ENCODE measurements at places on chromosomes 16 and 17.

DNA sequence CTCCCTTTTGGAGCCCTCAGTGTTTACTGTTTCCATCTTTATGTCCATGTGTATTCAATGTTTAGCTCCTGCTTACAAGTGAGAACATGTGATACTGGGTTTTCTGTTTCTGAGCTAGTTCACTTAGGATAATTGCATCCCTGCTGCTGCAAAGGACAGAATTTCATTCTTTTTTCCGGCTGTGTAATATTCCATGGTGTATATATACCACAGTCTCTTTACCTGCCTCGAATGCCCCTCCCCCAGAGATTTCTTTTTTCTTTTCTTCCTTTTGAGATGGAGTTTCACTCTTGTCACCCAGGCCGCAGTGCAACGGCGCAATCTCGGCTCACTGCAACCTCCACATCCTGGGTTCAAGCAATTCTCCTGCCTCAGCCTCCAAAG, 60.9 kb downstream of the RMI2 start:
- DNase-seq: no peak

DNA sequence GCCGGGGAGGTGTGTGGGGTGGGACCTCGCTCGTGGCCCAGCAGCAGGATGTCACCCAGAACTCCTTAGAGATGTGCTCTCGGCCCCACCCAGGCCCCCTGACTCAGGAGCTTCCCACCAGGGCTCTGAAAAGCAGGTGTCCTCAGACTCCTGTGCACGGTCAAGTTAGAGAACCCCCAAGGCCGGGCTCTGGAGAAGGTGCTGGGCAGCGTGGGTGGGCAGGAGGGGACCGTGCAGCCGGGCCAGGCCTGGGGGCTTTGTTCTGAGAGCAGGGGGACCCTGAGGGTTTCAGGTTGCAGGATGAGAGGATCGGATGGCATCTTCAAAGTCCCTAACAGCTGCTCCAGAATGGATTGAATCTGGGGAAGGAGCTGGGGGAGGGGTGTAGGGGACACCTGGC, 164.4 kb upstream of the CIBAR2 start:
- DNase-seq: no peak

- peak; percentile 16 for DNase-seq
Observed at GRCh38 chr17:39461926-39462569, 762 bp downstream of the CDK12 start.

GRCh38 chr16:42691-43090, 10.7 kb downstream of the POLR3K start:
- no peak for DNase-seq

- no peak for DNase-seq
Observed at GRCh38 chr16:68992521-68992920, 112.9 kb upstream of the HAS3 start.

GRCh38 chr16:4085405-4085970, 30.8 kb downstream of the ADCY9 start:
- no peak for DNase-seq

- no peak for DNase-seq
Observed at GRCh38 chr16:69244336-69244735, 57.4 kb downstream of the SNTB2 start.

- DNase-seq: no peak
Observed at GRCh38 chr16:21120976-21121520, 29.6 kb downstream of the DNAH3 start.

GRCh38 chr16:28935346-28935745, 3.6 kb downstream of the CD19 start:
- no peak for DNase-seq

GRCh38 chr16:30949650-30950515, 1.0 kb downstream of the ORAI3 start:
- DNase-seq: peak; percentile 49

DNA sequence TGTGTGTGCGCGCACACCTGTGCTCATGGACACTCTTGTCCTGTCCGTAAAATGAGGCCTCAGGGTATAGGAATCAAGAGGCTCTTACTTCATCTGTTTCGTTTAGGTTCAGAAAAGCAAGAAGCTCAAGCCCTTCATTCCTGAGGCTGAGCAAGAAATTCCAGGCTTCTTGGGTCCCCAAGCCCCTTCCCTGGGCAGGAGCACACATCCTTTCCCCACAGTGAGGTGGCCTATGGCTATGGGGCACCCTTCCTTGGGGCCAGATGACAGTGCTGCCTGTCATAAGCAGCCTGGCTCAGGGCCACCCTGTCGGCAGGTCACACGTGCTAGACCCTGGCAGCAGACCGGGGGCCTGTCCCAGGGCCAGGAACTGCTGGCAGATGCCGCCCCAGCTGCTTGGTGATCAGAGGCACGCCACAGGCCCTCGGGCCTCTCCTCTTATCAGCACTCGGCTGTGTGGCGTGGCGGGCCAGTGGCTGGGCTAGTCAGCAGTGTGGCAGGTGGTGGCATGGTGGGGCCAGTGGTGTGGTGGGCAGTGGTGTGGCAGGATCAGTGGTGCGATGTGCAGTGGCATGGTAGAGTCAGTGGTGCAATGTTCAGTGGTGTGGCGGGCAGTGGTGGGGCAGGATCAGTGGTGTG, 50.2 kb downstream of the NKD1 start:
- no peak for DNase-seq

- DNase-seq: no peak
Observed at GRCh38 chr16:9184354-9184690, 92.9 kb downstream of the HAPSTR1 start.

GRCh38 chr17:1156864-1157263, 22.9 kb downstream of the ABR start:
- DNase-seq: no peak

DNA sequence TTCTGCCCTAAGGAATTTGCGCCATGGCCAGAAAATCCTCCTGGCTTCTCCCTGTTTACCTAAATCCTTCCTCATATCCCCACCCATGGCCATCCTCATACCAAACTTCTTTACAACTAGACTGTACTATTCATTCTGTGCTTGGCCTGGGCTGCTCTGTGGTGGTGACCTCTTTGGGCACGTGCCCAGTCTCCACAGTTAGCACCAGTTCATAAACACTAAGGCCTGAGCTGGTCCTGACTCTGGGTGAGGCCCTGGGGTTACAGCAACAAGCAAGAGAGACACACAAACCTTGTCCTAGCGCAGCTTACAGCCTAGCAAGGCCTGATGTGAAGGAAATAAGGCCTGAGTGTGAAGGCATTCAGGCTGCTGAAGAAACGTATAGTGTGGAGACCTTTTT, 3.1 kb upstream of the ATXN7L3 start:
- DNase-seq: no peak

DNA sequence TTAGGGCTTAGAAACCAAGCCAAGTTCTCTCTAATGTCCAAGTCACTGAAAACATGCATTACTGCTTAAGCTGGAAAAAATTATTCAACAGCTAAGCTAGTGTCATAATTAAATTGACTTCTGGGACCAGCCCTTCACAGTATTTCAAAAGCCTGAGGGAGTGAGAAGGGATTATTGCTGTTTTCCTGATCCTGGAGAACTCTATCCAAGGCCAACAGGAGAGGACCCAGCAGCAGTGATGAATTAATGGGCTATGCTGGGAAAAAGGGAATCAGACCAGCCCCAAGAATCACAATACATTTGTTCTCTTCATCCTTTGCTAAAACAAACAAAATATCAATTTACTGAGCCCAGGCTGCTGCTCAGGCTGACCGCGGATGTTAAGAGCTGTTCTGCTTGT, 34.5 kb upstream of the CLEC3A start:
- DNase-seq: no peak

- no peak for DNase-seq
Observed at GRCh38 chr16:52114379-52114778, 432.6 kb downstream of the TOX3 start.

GRCh38 chr16:28162326-28162877, 49.4 kb downstream of the XPO6 start:
- DNase-seq: no peak

- DNase-seq: no peak
Observed at GRCh38 chr17:37359682-37360188, 16.1 kb upstream of the C17orf78 start.

GRCh38 chr17:7444682-7445618, at the start of gene CHRNB1:
CHRNB1 (plus strand) TSS chr17:7445061; CDS start chr17:7445128, 67 bp downstream.
- peak; percentile 94 for DNase-seq

DNA sequence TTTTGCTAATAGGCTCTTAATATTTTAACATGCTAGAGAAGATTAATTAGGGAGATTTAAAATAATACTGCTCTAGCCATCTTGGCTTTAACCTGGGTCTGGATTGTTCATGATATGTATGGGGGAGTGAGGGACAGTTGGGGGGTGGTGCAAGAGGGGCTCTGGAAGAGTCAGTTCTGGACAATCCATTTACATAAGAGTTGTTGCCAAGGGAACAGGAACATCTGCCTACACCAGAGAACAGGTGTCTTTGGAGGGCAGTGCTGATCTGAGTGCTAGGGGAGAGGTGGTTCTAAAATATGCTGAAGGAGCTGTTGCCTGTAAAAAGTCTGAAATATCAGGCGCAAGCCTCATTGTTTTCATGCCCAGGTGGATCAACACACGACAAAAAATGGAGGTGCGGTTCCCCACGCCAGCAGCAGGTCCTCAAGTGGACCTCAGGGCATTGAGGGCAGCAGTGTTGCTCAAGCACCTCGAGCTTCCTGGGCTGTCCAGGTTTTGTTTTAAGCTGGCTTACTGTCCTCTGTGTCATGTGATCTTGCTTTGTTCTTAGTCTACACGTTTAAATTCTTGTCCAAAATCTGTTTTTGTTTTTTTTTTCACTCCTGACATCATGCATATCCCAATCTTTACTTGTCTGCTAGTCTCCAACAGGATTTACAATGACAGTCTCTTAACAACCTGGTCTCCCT, 25.4 kb upstream of the WSB1 start:
- DNase-seq: no peak

GRCh38 chr17:28573521-28573920, 2.2 kb upstream of the PIGS start:
- DNase-seq: no peak

- no peak for DNase-seq
Observed at GRCh38 chr17:76106703-76107102, 3.1 kb upstream of the EXOC7 start.

DNA sequence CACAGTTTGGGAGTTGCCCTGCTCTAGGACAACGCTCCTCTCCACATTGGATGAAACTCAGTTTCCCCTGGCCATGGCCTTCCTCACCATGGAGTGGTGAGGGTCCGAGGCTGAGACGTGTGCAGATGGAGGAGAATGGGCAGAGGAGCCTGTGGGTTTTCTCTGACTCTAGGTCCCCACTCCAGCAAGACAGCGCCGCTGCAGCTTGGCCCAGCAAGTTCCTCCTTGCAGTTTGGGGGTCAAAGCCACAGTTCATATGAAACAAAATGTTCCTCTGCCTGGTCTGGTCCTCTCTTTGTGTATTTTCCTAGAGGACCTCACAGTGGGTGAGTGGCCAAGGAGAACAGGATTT, 2.3 kb downstream of the C16orf54 start:
- no peak for DNase-seq

DNA sequence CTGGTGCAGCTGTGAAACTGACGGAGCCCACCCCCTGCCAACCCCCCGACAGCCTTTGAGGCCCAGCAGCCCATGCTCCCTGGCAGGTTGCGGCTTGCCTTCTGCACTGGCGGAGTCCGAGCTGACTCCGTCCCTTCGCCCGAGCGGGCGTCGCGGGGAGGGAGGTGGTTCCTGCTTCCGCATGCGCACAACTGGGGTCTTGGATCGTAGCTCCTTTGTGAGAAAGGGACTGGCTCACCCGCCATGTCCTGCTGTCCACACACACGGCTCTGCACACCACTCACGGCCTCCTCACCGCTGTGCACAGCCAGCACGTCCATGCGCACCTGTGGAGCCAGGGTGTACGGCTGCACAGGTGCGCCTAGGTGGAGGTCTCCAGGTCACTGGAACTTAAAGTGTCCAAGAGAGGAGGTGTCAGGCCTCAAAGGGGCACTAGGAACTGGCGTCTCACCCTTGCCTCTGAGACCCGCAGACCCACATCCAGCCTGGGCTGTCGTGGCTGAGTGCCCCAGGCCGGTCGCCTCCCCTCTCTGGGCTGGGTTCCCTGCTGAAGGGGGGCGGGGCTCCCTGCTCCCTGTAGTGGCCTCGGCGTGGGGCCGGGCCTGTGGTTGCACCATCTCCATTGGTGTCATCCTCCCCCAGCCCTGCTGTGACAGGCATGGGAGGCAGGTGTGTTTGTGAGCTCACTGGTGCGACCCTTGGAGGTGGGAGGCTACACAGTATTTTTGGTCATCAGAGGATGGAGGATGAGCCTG, 45.3 kb downstream of the JPH3 start:
- peak; percentile 48 for DNase-seq

GRCh38 chr17:29177871-29178749, 2.1 kb downstream of the MYO18A start:
- DNase-seq: no peak

GRCh38 chr16:23694644-23695373, 16.1 kb downstream of the PLK1 start:
- DNase-seq: peak; percentile 75

GRCh38 chr17:83160443-83161297, 81.3 kb downstream of the METRNL start:
- no peak for DNase-seq

DNA sequence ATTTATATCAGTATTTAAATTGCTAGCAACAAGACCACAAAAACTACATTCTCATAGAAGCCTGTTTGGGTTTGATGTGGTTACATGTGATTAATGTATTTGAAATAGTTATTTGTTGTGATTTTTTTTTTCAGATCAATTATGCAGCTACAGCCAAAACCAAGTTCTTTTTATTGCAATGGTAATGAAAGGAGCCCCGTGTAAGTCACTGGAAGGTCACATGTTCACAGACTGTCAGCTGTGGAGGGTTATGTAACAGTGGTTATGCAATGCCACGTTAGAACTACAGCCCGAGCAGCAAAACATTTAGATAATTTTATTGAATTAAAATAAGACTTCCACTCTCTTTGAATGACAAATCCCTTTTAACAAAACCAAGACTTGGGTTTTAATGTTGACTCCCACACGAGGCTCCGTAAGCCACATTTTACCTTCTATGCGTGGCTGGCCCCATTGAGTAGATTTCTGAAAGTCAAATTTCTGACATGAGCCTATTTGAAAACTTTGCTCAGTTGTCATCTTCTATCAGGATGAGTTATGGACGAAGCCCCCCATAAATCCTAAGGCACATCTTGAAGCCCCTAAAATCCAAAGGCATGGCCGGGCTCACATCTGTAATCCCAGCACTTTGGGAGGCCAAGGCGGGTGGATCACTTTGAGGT, 41.8 kb upstream of the SEC14L1 start:
- no peak for DNase-seq

- DNase-seq: no peak
Observed at GRCh38 chr17:70314096-70314495, 144.8 kb downstream of the KCNJ2 start.

DNA sequence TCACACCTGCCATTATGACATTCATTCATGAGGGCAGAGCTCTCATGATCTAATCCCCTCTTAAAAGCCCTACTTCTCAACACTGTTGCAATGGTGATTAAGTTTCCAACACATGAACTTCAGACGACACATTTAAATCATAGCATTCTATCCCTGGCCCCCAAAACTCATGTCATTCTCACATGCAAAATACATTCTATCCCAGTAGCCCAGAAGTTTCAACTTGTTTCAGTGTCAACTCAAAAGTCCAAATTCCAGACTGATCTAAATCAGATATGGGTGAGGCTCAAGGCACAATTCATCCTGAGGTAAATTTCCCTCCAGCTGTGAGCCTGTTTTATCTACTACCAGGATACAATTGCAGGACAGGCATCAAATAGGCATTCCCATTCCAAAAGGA, 25.2 kb downstream of the LYRM1 start:
- DNase-seq: no peak

Data from nephron progenitor cell (in vitro differentiated cells).